ENCODE measurements at places on chromosomes 11 and 22.

GRCh38 chr11:131186629-131187101, 183.8 kb upstream of the NTM start:
- no peak for DNase-seq

- DNase-seq: peak; percentile 46
These were observed 802 bp downstream of the TENM4 start for GRCh38 chr11:79439886-79440570.

- DNase-seq: no peak
These were observed 1.5 kb downstream of the SLC7A4 start for GRCh38 chr22:21030621-21031544.

GRCh38 chr11:118979434-118979833, 7.9 kb downstream of the FOXR1 start:
- DNase-seq: peak; percentile 55

DNA sequence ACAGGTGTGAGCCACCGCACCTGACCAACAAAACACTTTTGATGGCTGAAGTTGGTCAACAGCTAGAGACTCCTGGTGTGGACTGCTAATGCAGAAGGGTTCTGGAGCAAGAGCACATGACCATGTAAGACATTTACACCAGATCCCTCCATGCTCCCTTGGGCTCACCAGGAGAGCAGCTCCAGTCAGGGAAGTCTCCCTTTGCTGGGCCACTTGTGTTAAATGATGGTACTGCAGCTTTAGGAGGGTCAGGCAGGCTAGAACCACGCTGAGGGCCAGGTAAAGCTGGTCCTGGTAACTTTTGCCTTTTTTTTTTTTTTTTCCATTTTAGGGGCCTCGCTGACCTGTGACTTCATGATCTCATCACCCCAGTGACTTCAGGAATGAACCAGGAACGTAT, 146.4 kb downstream of the FBXO7 start:
- peak; percentile 40 for DNase-seq
